ENCODE measurements at places on chromosomes 6 and 20. TPM values are rescaled to one million over a fixed set of nuclear protein-coding genes. Genes with fewer than 3 reads are reported as not detected.
A peak's percentile ranks its signal among the peaks of the same experiment; 100 is the strongest.

DNA sequence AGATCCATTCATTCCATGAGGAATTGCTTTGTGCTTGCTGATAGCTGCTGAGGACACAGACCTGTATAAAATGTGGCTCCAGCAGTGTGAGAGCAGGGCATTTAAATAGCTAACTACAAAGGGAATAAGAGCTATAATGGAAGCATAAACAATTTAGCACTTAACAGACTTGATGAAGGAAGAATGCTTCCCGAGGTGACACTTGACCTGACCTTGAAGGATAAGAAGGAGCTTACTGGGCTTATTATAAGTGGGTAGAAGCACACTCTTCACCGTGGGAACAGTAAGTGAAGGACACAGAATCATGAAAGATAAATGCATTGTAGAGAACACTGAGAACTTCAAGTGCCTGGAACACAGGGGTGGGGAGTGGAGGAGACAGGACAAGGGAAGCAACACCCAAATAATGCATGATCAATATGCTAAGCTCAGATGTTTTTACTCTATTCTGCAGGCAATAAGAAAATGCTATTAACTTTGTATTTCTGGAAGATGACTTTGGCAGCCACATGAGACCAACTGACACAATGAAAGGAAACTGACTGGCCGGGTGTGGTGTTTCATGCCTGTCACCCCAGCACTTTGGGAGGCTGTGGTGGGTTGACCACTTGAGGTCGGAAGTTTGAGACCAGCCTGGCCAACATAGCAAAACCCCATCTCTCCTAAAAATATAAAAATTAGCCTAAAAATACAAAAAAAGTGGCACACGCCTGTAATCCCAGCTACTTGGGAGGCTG is 84.2 kb downstream of the EPB41L2 start:
- DNase-seq = no peak
- no peaks in the 10 kb centered on the region for H3K4me1 ChIP-seq
- no peak overlapping the region for H3K27ac ChIP-seq
- no peak overlapping the region for H3K4me3 ChIP-seq
- no peaks in the 10 kb centered on the region for H3K36me3 ChIP-seq
- no peaks in the 10 kb centered on the region for H3K27me3 ChIP-seq

DNA sequence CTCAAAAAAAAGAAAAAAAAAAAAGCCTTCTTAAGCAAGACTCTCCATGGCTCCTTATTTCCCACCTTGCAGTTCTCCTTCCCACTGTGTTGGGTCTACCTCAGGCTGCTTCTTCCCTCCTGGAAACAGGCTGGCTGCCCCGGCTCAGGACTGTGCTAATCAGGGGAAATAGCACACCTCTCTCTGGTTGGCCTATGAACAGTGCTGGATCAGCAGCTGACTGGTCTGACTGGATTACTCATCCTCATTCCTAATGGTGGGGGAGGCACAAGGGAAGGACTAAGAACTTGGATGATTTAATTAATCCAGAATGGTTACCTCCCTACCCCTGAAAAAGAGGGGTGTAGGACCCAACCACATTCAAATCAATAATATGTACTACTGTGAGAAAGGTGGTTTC is 3.9 kb upstream of the SRSF3 start:
- H3K27me3 ChIP-seq = no peaks in the 10 kb centered on the region
- H3K4me1 ChIP-seq = peaks cover 26% of the 10 kb centered on the region
- no peak overlapping the region for H3K27ac ChIP-seq
- no peak overlapping the region for H3K4me3 ChIP-seq
- H3K36me3 ChIP-seq = peaks cover 6% of the 10 kb centered on the region
- DNase-seq = no peak

- DNase-seq = no peak
- no peak overlapping the region for H3K27ac ChIP-seq
- H3K27me3 ChIP-seq = no peaks in the 10 kb centered on the region
- no peaks in the 10 kb centered on the region for H3K36me3 ChIP-seq
Observed at GRCh38 chr6:166713434-166714186, 86.6 kb upstream of the RPS6KA2 start.

GRCh38 chr20:8361006-8361652 is 229.1 kb downstream of the PLCB1 start:
- no peak overlapping the region for H3K27ac ChIP-seq
- no peaks in the 10 kb centered on the region for H3K27me3 ChIP-seq
- DNase-seq = no peak
- no peak overlapping the region for H3K4me3 ChIP-seq
- H3K36me3 ChIP-seq = no peaks in the 10 kb centered on the region
- no peaks in the 10 kb centered on the region for H3K4me1 ChIP-seq

DNA sequence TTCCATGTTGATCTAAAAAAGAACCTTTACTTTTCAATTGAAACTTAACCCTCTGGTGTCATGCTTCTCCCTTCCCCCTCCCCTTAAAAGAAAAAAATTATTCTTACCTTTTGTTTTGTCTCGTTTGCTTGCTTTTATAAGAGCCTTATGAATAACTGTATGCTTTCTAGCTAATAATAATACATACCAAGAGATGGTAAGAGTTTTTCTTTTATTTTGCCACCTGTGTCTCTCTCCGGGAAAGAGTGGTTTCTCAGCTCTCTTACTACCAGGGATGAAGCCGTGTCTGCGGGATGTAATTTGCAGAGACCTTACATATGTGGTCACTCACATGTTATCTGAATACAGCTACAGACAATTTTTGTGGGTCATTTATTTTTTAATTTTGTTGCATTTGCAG is 7.7 kb downstream of the STX16 start:
- H3K27me3 ChIP-seq = no peaks in the 10 kb centered on the region
- peaks cover 22% of the 10 kb centered on the region for H3K36me3 ChIP-seq
- no peak overlapping the region for H3K27ac ChIP-seq
- H3K4me3 ChIP-seq = no peak overlapping the region
- peaks cover 72% of the 10 kb centered on the region for H3K4me1 ChIP-seq

DNA sequence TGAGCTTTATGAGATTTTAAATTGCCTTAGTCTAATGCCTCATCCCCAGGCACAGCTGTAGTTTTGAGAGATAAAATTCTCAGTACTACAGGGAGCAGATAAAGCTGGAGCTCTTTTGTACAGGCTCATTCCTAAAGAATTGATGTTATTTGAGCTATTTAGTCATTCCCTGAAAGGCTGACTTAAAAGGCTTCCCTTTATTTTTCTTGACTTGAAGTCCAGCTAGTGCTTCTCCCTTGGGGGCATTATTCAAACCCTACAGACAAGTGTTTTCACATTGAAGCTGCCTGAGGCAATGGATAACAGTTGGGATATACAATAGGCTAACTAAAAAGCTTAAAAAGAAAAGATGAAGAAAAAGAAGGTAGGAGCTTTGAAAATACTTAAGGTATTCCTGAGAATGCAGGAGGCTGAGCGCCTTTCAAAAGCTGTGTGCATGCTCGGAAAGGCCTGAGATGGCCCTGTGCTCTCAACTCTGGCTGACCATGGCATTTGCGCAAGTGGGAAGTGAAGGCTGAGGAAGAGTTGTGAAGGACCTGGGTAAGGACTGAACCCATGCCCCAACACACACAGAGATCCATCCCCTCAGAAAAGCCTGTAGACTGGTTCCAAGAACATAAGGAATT is 315.1 kb downstream of the SMOC2 start:
- no peak overlapping the region for H3K27ac ChIP-seq
- H3K4me1 ChIP-seq = no peaks in the 10 kb centered on the region
- H3K4me3 ChIP-seq = no peak overlapping the region

- no peaks in the 10 kb centered on the region for H3K36me3 ChIP-seq
- H3K27me3 ChIP-seq = no peaks in the 10 kb centered on the region
- no peaks in the 10 kb centered on the region for H3K4me1 ChIP-seq
- DNase-seq = no peak
- no peak overlapping the region for H3K27ac ChIP-seq
Observed at GRCh38 chr20:54079652-54080051, 9.3 kb upstream of the BCAS1 start.

- peaks cover 14% of the 10 kb centered on the region for H3K4me1 ChIP-seq
- H3K27ac ChIP-seq = no peak overlapping the region
- no peak for DNase-seq
Observed at GRCh38 chr20:5215672-5216304, 89.0 kb downstream of the CDS2 start.

GRCh38 chr6:114989279-114989964 is 646.6 kb upstream of the HS3ST5 start:
- no peaks in the 10 kb centered on the region for H3K4me1 ChIP-seq
- no peak for DNase-seq
- no peaks in the 10 kb centered on the region for H3K36me3 ChIP-seq

GRCh38 chr6:127963495-127963894 is 62.6 kb upstream of the THEMIS start:
- DNase-seq = no peak
- no peaks in the 10 kb centered on the region for H3K36me3 ChIP-seq
- no peak overlapping the region for H3K27ac ChIP-seq
- no peak overlapping the region for H3K4me3 ChIP-seq

DNA sequence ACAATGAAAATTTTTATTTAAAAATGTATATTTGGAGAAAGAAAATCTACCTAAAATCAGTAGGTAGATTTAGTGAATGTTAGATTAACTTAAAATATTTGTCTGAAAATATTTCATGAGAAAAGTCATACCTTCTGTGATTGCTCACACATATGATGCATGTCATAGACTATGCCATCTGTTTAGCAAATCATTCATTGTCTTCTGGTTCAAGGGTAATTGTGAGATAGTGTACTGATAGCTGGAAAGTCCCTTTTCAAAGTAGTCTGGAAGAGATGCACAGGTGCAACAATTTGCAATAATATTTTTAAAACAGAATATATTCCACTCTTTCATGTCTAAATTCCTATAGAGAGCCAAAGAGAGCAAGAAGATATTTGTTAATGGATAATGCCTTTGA is 21.0 kb upstream of the RNF217 start:
- H3K4me1 ChIP-seq = no peaks in the 10 kb centered on the region
- H3K27me3 ChIP-seq = no peaks in the 10 kb centered on the region
- H3K4me3 ChIP-seq = no peak overlapping the region
- H3K36me3 ChIP-seq = no peaks in the 10 kb centered on the region
- H3K27ac ChIP-seq = no peak overlapping the region

DNA sequence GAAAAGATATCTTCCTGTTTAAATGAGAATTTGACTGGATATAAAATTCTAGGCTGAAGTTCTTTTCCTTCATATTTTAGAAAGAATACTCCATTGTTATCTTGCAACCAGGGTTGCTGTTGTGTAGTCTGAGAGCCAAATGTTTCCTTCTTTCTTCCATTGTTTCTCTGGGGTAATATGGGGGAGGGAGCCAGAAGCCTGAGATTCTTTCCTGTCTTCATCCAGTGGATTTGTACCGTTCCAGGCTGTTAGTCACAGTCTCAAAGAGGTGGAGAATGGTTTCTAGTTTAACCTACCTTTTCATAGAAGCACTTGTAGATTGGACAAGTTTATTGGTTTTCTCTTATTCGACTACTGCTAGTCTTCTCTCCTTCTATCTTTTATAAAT is 6.1 kb upstream of the ULBP3 start:
- DNase-seq = no peak
- no peaks in the 10 kb centered on the region for H3K27me3 ChIP-seq
- no peaks in the 10 kb centered on the region for H3K36me3 ChIP-seq
- H3K27ac ChIP-seq = no peak overlapping the region

- peaks cover 28% of the 10 kb centered on the region for H3K36me3 ChIP-seq
- no peak overlapping the region for H3K4me3 ChIP-seq
- H3K4me1 ChIP-seq = peaks cover 48% of the 10 kb centered on the region
- DNase-seq = peak; percentile 82
Observed at GRCh38 chr6:83057705-83058321, 7.8 kb downstream of the UBE3D start.

- H3K27me3 ChIP-seq = no peaks in the 10 kb centered on the region
- H3K27ac ChIP-seq = no peak overlapping the region
- peaks cover 58% of the 10 kb centered on the region for H3K4me1 ChIP-seq
- H3K4me3 ChIP-seq = no peak overlapping the region
Observed at GRCh38 chr20:23156170-23156841, 70.2 kb upstream of the CD93 start.

- peaks cover 18% of the 10 kb centered on the region for H3K4me1 ChIP-seq
- DNase-seq = no peak
- no peaks in the 10 kb centered on the region for H3K27me3 ChIP-seq
- no peak overlapping the region for H3K4me3 ChIP-seq
Observed at GRCh38 chr20:47476452-47476851, 25.2 kb upstream of the NCOA3 start.

- DNase-seq = no peak
- no peak overlapping the region for H3K4me3 ChIP-seq
- H3K4me1 ChIP-seq = no peaks in the 10 kb centered on the region
- H3K27me3 ChIP-seq = no peaks in the 10 kb centered on the region
Observed at GRCh38 chr6:41644297-41644879, 6.1 kb downstream of the MDFI start.

- no peaks in the 10 kb centered on the region for H3K27me3 ChIP-seq
- H3K4me1 ChIP-seq = no peaks in the 10 kb centered on the region
- H3K36me3 ChIP-seq = no peaks in the 10 kb centered on the region
- no peak for DNase-seq
Observed at GRCh38 chr6:16688984-16689636, 72.2 kb downstream of the ATXN1 start.

DNA sequence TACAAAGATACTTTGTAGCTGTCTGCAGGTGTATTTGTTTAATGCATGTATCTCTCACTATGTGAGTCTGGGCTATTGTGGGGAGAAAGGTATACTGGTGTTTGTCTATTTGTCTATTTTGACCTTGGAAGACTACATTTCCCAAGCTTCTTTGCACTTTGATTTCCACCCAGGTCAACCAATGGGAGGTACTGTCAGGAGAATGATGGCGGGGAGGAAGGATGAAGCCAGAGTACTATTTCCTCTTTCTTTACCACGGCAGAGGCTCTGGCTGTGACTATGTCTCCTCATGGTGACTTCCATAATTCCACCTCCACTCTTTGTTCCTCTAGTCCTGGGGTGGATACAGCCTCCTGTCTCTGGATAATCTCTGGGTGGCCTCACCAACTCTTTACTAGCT is 23.1 kb downstream of the LBP start:
- no peaks in the 10 kb centered on the region for H3K36me3 ChIP-seq
- peak; percentile 66 for DNase-seq
- H3K4me3 ChIP-seq = no peak overlapping the region
- H3K27me3 ChIP-seq = no peaks in the 10 kb centered on the region

- no peaks in the 10 kb centered on the region for H3K36me3 ChIP-seq
- H3K4me1 ChIP-seq = peaks cover 13% of the 10 kb centered on the region
- H3K4me3 ChIP-seq = no peak overlapping the region
Observed at GRCh38 chr20:4633780-4634179, 87.9 kb upstream of the PRND start.

DNA sequence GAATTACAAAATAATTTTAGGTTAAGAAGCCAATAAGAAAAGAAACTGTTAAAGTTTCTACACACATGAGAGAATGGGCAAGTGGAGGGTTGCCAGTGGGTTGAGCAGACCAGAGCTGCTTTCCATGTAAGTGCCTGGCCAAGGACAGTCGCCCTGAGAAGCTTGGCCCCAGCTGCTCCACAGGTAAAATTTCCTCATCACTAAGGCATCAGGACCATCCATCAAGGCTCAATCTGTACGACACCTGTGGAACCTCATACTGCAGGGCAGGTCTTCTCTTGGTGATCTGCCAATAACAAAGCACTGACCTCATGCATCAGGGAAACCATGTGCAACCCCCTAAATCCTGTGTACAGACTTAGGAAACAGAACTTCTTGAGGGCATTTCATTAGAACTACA is 115.4 kb downstream of the INSM1 start:
- H3K4me3 ChIP-seq = no peak overlapping the region
- H3K4me1 ChIP-seq = no peaks in the 10 kb centered on the region
- no peaks in the 10 kb centered on the region for H3K36me3 ChIP-seq
- no peak for DNase-seq

The GTSF1L gene
- not detected for total RNA-seq

The PPP1R14C gene
- total RNA-seq = 0.32 TPM

The ELOVL4 gene
- total RNA-seq = not detected

The MYB gene
- total RNA-seq = 11.8 TPM

The ZC3H12D gene
- total RNA-seq = 92.0 TPM

The PCIF1 gene
- total RNA-seq = 10.0 TPM

The SLC16A10 gene
- total RNA-seq = 1.6 TPM

The TRAPPC3L gene
- not detected for total RNA-seq

The KHDRBS2 gene
- total RNA-seq = 40.1 TPM

The ZSCAN16 gene
- 5.9 TPM for total RNA-seq

The RNF182 gene
- not detected for total RNA-seq

The BPI gene
- total RNA-seq = not detected
